ENCODE measurements at places on chromosomes 12 and 14.

DNA sequence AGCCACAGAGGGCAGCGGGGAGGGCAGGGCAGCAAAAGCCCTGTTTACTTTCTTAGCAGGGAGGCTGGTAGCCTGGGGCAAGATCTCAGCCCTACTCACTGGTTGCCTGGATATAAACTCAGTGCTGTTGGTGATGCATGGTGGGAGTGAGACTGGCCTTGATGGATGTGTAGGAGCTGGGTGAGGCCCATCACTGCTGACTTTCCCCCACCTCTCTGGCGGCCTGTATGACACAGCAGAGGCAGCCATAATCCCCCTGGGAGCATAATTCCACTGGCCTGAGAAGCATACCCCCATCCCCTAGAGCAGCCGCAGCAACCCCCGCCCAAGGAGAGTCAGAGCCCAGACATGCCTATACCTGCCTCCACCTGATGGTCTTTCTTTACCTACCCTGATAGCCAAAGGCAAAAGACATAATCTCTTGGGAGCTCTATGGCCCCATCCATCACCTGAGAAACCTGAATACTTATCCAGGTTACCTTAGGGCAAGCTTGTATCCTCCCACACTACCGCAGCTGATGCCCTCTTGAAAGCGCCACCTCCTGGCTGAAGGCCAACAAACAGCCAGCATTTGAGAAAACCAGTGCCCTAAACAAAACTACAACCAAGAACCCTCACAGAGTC lies 59.3 kb downstream of the DNAI7 start:
- no peak for DNase-seq

- DNase-seq, result no peak
These were observed 211.4 kb upstream of the OR4E1 start for GRCh38 chr14:21884995-21885394.

GRCh38 chr12:101040936-101041335 lies 169.1 kb downstream of the SLC5A8 start:
- no peak for DNase-seq

DNA sequence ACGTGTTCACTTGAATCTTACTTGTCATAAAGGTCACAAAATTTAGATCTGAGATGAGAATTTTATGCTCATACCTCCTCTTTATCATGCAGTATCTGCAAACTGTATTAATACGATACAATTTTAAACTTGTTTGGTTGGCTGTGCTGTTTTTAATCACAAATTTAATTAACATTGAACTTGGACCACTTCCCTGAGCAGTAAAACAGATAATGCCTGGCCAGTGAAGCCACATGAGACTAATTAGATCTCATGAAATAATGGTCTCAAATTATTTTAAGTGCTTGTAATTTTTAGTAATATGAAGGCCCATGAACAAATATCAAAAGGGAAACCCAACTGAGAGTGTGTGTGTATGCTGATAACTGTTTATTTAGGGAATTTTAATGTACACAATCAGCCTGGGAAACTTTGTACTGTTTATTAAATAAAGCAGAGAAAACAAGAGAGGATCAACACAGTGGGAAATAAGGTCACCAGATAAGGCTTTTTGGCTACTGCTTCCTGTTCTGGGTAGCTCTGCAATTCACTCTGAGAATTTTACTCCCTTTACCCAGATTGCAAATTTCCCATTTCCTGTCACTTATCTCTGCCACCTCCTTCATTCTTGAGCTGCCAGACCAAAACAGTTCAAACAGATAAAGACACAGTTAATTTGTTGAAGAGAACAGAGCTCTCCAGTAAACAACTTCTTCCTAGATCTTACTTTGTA lies 61.6 kb upstream of the GNPNAT1 start:
- DNase-seq, result no peak

- DNase-seq, result no peak
These were observed 141.3 kb downstream of the TSPAN9 start for GRCh38 chr12:3218228-3219171.

GRCh38 chr12:86710109-86710508 lies 453.9 kb upstream of the MGAT4C start:
- no peak for DNase-seq

DNA sequence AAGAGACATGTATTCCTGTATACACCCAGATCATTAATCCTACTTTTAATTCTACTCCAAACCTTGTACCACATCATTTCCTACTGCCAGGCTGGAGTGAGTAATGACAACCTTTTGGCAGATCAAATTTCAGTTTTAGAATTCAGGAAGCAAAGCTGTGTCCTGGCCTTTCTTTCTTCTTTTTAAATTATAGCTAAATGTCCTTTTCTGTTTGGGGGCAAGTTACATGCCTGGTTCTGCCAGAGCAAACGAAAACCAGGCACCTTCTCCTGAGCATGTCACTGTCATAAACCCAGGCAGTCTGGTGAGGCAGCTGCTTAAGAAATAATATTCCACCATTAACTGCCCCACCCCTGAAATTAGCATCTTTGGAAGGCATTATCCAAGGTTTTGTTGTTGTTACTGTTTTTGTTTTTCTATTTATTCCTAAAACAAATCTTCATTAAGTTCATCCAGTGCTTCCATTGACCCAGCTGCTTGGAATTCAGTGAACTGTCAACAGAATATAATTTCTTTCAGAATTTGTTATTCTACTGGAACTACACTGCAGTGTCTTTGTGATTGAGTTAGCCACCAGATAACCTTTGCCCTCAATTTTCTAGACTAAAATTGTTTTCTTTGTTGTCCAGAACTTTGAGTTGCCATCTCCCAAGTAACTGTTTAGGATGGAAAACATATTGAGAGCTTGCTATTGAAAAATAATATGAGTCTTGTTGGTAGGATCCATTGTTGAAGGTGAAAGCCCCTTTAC lies 33.2 kb downstream of the SAMD4A start:
- no peak for DNase-seq

DNA sequence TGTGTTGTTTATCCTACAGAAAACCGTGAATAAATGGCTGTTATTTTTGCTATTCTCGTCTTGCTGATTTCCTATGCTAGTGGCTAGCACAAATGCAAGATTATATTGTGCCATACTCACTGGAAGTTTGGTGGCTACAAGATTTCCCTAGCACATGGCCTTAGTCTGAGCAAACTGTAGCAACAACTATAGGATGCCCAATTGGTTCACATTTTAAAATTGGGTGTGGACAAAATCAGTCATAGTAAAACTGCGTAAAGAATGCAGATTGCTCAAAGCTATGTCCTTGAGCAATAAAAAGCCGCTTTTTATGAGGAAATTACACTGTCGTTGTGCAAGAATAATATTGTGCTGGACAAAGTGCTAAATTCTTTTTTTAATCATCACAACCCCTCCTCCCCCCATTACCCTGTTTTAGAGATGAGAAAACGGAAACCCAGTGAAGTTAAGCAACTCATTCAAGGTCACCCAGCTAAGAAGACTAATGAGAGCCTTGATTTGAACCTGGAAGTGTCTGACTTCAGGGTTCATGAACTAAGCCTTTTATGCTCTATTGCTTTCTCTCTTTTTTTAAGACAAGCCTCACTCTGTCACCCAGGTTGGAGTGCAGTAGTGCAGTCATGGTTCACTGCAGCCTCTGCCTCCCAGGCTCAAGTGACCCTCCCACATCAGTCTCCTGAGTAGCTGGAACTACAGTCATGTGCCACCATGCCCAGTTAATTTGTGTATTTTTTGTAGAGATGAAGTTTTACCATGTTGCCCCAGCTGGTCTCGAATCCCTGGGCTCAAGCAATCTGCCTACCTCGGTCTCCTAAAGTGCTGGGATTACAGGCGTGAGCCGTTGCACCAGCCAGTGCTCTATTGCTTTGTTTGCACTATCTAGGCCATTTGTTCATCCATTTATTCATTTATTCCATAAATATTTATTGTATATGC lies 73.6 kb downstream of the SRGAP1 start:
- DNase-seq, result no peak

DNA sequence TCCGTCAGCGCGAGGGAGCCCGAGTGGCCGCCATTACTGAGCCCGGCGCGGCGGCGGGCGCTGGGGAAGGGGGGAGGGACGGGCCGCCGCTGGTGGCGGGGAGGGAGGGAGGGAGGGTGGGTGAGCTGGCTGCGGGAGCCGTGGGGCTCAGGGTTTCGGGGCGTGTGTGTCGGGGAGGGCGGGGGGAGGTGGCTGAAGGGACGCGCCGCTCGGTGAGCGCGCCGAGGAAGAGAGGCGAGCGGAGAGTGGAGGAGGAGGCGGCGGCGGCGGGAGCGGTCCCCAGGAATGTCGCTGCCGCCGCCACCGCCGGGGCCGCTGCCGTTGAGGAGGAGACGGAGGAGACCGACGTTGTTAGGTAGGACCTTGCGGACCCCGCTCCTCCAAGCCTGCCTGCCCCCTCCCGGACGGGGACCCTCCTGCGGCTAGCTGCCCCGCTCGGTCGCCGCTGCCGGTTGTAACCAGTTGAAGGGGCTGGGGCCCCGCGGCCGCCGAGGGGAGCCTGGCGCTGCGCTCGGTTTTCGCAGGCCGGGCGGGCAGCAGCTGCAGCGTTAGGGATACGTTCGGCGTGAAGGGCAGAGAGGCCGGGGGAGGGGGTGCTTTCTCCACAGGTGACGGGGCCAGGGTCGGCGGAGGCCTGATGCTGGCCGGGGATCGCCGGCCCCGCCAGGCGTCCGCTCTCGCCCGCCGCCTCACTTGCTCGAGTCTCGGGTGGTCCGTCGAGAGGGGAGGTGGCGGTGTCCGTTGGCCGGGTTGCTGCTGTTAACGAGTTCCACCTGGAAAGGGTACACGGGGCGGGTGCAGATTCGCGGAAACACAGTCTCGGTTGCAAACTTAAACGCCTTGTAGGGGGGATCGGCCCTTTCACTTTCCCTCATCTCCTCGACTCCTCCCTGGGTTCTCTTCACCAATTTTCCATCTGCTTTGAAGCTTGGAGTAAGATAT lies at the start of gene ARHGAP5:
TSS of gene ARHGAP5 (plus strand) at position 224 of the 942 bp plus-strand sequence. CDS start 13,366 bp downstream, outside the sequence.
- peak; percentile 55 for DNase-seq

DNA sequence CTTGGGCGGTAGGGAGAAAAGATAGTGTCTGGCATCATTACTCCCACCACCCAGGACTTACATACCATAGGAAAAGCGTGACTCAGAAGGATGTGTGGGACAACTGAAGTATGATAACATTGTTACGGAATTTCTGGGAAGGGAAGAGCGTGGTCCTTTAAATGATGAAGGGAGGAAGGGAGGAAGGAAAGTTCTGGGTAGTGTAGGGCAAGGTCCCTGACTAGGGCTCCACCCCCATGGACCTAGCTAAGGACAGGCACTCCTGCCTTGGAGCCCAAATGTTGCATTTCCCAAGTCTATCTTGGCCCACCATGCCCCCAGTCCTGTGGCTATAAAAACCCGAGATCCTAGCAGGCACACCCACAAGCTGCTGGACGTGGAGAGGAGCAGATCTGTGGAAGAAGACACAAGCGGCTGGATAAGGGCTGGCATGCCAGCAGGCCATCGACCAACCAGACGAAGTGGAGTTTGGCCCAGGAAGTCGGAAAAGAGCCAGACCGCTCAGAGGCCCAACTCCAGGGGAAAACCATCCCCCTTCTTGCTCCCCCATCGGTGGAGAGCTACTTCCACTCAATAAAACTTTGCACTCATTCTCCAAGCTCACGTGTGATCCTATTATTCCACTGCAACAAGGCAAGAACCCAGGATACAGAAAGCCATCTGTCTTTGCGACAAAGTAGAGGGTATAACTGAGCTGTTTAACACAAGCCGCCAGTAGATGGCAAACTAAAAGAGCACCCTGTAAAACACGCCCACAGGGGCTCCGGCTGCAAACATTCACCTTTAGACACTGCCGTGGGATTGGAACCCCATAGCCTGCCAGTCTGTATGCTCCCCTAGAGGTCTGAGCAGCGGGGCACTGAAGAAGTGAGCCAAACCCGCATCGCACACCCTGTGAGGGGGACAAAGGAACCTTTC lies 23.0 kb upstream of the RAB21 start:
- DNase-seq, result no peak

DNA sequence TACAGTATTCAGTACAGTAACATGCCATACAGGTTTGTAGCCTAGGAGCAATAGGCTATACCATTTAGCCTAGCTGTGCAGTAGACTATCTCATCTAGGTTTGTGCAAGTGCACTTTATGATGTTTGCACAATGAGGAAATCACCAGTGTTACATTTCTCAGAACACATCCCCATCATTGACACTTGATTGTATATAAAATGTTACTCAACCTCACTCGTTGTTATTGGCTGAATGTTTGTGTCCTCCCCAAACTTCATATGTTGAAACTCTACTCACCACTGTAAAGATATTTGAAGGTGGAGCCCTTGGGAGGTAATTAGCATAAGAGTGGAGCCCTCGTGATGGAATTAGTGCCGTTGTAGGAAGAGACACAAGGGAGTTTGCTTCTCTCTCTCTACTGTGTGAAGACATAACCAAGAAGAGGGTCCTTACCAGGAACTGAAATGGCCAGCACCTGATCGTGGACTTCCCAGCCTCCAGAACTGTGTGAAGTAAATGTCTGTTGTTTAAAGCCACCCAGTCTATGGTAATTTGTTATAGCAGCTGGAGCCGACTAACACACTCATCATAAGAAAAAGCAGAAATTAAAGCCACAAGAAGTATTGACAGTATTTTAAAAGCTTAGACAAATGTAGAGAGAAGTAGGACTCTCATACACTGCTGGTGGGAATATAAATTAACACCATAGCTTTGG lies 3.2 kb upstream of the MED13L start:
- no peak for DNase-seq

- DNase-seq, result no peak
These were observed 30.5 kb downstream of the FZD10 start for GRCh38 chr12:130192642-130193345.

DNA sequence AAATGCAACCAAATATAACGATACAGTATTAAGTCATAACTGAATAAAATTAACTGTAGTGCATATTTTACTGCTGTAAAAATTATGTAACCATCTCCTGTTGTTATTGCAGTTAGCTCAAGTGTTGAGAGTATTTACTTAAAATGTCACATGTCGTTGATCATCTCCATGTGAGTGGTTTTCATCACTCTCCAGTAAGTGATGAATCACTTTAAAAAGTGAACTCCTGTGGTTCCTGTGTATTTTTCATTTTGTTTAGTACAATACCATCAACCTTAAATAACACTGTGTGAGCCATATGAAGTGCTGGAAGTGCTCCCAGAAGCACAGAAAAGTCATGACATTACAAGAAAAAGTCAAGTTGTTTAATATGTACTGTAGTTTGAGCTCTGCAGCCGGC lies 104.7 kb upstream of the SLCO1B1 start:
- DNase-seq, result no peak

GRCh38 chr12:116138364-116138763 lies 139.1 kb downstream of the MED13L start:
- no peak for DNase-seq

DNA sequence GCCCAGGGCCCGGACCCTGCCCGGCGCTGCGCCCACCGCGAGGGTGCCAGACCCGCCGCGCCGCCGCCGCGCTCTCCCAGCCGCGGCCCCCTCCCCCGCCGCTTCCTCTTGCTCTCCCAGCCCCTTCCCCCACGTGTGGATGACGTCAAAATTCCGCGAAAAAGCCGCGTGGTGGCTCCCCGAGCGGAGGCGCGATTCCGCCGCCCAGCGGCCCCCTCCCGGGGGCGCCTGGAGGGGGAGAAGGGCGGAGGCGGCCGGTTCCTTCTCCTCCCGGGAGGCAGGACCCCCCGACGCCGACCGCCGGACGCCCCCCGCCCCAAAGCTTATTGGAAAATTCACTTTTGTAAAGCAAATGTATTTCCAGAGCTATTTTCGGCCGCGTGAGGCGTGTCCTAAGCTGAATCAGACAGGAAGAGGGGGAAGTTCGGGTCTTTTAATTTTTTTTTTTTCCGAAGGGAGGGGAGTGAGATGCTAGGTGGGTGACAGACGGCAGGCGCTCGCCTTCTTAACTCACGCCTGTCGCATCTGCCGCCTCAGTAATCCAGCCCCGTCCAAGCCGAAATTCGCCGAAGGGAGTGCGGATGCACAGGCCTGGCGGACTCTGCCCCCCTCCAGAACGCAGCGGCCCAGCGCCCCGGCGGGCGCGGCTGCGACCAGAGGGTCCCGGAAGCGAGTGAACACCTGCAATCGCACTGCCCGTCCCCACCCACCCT lies 4.1 kb upstream of the CCND2 start:
- DNase-seq, result peak; percentile 87

Data from activated CD4-positive, CD25-positive, alpha-beta regulatory T cell treated with anti-CD3 and anti-CD28 coated beads, Interleukin-2, amount 50 U/mL, for 72 hours (primary cell).